Esophagus squamous epithelium (tissue), 5 donors: ENCODE measurements at places on chromosomes 6 and 20. TPM values are rescaled to one million over a fixed set of nuclear protein-coding genes. Genes with fewer than 3 reads are reported as not detected.

XKR7 gene
- total RNA-seq: not detected

HLA-DRA gene
- total RNA-seq: 440 TPM

HTR1E gene
- total RNA-seq: not detected

PROKR2 gene
- total RNA-seq: not detected

C6orf120 gene
- 29.0 TPM for total RNA-seq

AKIRIN2 gene
- 36.7 TPM for total RNA-seq
